ENCODE measurements at places on chromosomes 2 and 18.
A peak's percentile ranks its signal among the peaks of the same experiment; 100 is the strongest.

- no peak for DNase-seq
These were observed 109.8 kb downstream of the ESCO1 start for GRCh38 chr18:21490748-21491147.

DNA sequence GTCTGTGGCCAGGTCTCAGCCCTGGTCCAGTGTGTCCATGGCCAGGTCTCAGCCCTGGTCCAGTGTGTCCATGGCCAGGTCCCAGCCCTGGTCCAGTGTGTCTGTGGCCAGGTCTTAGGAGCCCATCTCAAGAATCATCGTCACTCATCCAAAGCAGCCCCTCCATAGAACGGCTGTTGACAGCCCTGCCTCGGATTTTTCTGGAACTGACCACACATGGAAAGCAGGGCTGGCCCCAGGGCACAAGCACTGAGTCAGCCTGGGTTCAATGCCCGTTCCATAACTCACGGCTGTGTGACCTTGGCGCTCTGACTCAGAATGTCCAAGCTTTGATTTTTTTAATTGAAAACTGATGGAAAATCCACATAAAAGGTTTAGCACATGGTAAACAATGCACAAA, 59.9 kb upstream of the SNTG2 start:
- DNase-seq: peak; percentile 41

GRCh38 chr2:72570413-72570812, 255.4 kb downstream of the EXOC6B start:
- DNase-seq: no peak

DNA sequence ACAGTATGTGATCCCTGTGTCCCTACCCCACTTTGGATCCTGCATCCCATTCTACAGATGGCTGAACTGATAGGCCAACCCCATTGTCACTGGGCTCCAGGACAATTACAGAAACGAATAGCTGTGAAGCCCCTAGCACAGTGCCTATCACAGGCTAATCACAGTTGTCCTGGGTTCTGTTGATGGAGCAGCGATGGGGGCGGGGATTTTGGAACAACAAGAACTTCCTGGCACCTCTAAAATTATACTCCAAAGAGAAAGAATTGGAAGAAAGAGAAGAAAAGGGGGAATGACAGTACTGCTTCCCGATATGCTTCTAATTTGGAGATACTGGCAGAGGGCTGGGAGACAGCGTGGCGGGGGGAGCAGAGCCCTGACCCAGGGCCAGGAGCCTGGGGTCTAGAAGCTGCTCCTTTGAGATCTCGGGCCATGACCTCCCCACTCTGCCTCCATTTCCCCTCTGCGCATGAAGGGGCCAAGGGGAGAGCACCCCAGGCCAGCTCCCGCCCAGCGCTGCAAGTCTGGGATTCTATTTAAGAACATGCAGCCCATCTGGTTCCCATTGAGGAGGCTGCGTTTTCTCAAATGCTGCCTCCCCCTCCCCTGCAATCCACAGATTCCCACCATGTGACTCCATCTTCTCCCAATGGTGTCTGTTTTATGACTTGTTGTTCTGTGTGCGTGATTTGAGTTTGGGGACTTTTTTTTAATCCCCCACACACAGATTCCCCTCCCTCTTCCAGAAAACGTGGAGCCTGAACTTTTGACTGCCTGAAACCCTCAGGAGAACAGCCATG, 202.7 kb downstream of the CYP26B1 start:
- peak; percentile 24 for DNase-seq

DNA sequence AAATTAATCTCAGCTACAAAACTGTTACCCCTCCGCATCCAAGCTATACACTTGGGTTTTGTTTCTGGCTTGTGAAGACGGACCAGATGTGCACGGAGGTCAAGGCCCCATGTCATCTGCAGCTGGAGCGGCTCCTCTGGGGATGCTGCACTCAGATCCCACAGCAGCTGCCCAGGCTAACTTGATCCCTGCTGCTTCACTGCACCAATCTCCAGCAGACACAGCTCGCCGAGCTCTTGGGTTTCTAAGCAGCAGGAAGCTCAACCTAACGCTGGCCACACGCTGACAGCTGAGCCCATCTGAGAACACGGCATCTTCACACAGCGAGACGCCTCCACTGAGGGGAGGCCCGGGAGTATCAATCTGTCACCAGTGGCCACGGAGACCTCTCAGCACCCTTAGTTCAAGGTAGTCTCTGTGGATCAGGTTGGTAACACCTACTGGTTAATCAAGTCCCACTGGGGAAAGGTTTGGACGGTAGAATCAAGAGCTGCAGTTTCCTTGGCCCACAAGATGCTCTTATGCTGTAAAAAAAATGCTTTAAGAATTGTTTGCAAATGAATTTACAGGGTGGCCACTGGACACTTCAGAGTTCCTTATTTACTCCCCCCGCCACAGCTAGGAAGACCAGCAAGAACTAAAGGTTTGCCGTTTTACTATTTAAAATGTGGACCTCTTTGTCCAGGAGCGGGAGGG, 67.5 kb downstream of the EMILIN2 start:
- DNase-seq: peak; percentile 38

- no peak for DNase-seq
These were observed 140.4 kb upstream of the VRK2 start for GRCh38 chr2:57906152-57906732.

DNA sequence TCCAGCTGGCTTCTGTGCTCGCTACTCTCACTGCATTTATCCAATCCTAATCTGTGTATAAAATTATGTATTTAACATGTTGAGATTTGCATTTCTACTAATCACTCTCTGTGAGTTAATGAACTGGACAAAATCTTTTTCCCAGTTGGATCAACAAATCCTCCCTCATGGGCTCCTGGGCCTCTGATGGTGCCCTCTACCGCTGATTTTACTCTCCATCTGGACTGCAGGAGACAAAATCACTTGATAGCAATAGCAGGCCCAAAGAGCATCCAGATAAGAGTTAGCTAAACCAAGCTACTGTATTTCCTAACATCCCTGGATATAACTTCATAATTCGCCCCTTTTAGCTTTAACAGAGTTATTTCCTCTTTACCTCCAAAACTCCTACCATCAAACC, 14.4 kb downstream of the REG3G start:
- no peak for DNase-seq

DNA sequence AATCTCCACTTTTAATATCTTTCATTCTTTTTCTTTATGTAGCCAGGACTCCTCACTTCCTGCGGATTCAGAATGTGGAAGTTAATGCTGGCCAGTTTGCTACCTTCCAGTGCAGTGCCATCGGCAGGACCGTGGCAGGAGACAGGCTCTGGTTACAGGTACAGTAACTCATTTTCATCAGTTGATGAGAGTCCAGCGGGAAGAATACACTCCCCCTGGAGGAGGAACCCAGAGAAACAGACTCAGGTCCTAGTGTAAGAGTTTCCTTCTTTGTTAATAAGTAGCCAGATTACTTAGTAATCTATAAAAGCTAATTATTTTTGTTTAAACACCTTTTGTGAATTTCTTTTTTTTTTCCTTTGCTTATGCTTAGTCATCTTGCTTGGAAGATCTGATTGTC, 359.4 kb downstream of the PTPRM start:
- no peak for DNase-seq

GRCh38 chr2:111675419-111676194, 208.4 kb downstream of the ANAPC1 start:
- DNase-seq: no peak

DNA sequence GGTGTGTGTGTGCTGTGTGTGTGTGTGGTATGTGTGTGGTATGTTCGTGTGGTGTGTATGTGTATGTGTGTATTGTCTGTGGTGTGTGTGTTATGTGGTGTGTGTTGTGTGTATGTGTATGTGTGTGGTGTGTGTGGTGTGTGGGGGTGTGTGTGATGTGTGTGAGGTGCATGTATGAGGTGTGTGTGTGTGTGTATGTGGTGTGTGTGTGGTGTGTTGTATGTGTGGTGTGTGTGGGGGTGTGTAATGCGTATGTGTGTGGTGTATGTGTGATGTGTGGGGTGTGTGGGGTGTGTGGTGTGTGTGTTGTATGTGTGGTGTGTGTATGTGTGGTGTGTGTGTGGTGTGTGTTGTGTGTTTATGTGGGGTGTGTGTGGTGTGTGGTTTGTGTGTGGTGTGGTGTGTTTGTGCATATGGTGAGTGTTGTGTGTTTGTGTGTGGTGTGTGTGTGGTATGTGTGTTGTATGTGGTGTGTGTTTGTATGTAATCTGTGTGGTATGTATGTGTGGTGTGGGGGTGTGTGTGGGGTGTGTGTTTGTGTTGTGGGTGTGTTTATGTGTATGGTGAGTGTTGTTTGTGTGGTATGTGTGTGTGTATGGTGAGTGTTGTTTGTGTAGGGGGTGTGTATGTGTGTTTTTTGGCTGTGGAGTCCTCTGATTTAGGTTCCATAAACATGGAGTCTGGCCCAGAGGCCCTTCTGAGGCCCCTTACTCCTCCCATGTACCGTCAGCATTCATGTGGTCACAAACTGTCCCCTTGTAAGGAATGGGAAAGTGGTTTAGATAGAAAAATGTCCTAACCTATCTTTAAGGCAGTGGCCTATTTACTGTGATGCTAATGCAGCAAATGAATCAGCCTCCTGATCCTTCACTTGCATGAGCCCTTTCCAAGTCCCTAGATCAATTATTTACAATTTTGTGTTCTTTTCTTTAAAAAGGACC, 116.0 kb downstream of the ALPK2 start:
- DNase-seq: no peak

DNA sequence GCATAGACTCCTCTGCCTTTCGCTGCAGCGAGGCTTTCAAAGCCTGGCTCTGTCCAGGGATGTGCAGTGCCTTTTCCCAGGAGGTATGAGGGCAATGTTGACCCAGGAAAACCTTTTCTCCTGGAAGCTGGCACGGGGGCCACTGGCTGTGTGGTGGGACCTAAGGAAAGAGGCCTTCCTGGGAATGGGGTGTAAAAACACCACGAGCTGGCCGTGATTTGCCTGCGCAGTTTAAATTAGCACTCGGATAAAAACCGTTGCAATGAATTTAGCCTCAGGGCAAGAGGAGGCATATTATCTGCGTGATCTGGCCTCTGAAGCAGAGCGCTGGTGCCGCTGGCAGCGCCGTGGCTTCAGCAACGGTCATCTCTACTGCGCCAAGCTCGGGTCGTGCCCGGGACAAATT, 3.0 kb downstream of the OSR1 start:
- DNase-seq: no peak

- DNase-seq: no peak
These were observed 188.2 kb upstream of the APCDD1 start for GRCh38 chr18:10266334-10266590.

- DNase-seq: no peak
These were observed 178.9 kb upstream of the FANCL start for GRCh38 chr2:58419983-58420382.

GRCh38 chr18:44876024-44876423, 195.3 kb downstream of the SETBP1 start:
- no peak for DNase-seq

DNA sequence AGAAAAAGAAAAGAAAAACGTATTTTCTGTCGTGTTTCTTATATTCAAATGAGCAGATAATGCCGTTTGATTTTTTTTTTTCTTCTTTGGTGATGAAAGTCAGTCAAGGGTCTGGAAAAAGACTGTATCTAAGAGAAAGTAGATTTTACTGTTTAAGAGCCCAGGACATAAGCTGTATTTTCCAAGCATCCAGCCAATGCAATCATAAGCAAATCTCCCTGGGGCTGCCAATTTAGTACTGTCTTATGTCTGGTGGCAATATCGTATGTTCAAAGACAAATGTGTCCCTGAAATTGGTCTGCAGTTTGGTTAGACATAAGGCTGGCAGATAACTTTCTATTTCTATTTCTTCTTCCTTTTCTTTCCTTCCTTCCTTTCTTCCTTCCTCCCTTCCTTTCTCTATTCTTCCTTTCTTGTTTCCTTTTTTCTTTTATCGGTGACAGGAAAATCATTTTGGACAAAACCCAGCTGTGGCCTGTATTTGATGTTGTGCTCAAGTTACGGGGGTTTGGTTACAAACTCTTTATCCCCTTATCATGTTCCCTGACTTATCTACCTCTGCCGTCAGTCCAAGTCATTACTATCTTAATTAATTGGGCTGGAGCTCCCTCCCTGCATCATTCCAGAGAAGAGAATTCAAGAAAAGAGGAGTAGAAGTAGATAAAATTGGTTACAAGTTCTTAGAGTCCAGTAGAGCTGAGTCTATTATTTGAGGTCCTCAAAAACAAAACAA, 683.4 kb upstream of the FSHR start:
- DNase-seq: no peak

DNA sequence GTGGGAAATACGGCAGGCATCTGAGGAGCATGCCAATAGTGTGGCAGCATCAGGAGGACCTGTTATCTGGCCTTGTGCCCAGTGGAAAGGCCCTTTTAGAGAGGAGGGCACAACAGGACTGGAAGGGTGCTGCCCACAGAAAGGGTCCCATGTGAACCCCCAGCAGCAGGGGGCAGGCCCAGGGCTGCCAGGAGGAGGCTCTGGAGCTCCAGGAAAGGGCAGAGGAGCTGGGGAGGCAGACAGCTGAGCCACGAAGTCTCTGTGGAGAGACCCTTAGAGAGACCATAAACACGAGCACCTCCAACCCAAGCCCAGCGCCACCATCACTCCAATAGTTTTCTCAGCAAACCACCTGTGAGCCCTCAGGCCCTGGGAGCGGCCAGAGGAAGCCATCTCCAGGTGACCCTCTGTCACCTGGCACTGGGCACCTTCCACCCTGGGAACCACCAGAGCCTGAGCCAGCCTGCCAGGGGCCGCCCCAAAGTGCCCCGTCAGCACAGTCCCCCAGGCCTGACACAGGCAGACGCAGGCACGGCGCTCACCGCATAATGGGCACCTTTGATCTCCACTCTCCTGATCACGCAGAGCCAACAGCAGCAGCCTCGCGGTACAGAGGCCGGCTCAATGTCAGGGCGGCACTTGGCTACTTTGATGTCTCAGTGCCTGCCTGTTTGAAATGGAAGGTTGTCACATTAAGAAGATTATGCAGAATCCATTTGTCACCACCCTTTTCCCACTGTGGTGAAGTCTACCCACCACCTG, 162.5 kb upstream of the RAB6C start:
- no peak for DNase-seq

DNA sequence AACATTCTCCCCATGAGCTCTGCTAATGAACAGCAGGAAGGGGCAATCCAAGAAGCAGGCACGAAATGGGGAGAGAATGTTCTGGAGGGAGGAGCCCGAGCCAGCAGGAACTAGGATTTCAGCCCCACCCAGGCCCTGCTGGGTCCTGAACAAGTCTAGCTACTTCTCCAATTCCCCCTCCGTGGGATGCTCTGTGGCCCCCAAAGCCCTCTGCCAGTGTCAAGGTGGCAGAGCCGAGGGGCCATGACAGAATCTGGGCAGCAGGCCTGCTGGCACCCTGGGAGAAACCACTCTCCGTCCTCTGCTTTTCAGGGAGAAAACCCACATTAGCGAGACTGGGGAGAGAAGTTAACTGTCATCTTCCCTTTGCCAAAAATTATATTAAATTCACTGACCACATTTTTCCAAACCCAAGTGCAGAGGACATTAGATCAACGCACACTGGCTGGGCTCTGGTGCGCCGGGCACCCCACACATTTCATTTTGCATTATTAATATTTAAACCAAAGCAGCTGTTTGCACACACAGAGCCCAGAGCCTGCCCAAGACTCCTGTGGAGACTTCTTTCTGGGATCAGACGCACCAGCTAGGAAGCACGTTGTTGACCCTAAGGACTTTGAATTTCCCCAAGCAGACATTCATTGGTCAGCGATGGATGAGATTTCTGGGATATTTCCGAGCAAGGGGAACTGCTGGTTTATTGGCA, 80.2 kb upstream of the PKDCC start:
- DNase-seq: no peak

- no peak for DNase-seq
These were observed 536.0 kb downstream of the TNS1 start for GRCh38 chr2:217466805-217467204.
